ENCODE measurements at places on chromosomes 2 and 18.

DNA sequence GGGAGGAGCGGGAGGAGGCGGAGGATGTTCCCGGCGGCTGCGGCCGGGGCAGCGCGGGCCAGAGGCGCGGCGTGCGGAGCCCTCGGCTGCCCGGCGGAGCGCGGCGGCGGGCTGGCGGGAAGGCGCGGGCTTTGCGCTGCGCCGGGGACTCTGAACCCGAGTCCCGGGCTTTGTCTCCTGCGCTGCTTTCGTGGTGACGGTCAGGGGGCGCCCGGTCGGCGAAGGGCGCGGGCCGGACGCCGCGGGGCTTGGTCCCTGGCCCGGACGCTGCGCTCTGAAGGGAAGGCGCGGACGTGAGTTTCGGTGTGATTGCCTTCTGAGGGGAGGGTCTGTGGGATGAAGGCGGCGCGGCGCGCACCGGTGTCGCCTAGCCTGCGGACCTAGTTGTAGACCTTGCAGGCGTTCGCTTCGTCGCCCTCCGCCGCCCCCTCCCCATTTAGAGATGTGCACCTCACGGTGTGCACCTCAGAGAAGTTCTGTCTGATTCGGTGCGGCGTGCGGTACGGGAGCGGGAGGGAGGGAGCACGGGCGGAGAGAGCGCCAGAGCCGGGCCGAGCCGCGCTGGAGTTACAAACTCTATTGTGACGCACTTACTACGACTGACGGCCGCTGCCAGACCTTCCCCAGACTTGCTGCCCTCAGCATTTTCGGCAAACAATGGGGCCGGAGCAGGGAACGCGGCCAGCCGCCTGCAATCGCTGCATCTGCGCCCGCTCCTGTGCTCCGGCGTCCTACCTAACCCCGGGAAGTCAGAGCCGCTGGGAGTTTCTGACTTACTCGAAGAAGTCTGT lies 2.1 kb downstream of the BCL2L11 start:
- DNase-seq, result no peak

GRCh38 chr18:54263904-54264336 lies 5.4 kb upstream of the POLI start:
- DNase-seq, result no peak

DNA sequence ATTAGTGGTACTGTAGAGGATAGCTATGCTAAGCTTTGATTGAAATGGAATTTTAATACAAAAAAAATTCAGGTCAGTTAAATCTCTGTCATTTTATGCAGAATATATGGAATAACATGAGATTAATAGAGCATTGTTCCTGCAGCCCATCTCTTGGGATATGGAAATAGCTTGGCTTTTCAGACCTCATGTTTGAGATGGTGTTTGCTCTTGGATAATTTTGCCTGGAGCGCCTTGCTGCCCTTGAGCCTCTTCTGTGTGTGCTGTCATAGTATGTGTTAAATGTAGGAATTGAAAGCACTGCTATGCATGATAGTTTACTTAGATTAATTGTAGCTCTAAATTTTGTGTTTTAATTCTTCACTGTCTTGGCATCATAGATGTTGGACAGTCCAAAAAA lies 27.7 kb downstream of the GALNT1 start:
- no peak for DNase-seq

DNA sequence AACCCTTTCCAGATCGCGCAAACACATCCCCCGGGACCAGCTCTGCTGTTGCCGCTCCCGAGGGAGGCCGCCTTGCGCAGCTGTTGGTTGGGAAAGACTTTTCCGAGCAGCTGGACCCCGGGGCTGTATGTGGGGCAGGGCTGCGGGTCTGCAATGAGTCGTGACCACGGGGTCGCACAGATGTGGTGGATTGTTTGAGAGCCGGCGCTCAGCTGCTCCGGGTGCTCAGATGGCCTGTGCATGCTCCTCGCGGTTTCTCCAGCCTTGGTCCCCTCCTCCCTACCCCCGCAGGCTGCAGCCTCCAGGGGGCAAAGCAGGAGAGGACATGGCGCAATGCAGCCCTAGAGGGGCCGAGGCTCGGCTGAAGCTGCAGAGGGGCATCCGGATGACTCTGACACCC lies 105.2 kb upstream of the OTOS start:
- DNase-seq, result no peak

- DNase-seq, result no peak
Observed at GRCh38 chr2:40737180-40737579, 285.3 kb upstream of the SLC8A1 start.

All from stimulated activated CD8-positive, alpha-beta memory T cell treated with anti-CD3 and anti-CD28 coated beads, Interleukin-4, amount 100 ng/mL, for 1 hour (primary cell).